ENCODE measurements at places on chromosomes 7 and 10.

GRCh38 chr10:74765465-74765975, 60.9 kb upstream of the KAT6B start:
- no peak for DNase-seq

DNA sequence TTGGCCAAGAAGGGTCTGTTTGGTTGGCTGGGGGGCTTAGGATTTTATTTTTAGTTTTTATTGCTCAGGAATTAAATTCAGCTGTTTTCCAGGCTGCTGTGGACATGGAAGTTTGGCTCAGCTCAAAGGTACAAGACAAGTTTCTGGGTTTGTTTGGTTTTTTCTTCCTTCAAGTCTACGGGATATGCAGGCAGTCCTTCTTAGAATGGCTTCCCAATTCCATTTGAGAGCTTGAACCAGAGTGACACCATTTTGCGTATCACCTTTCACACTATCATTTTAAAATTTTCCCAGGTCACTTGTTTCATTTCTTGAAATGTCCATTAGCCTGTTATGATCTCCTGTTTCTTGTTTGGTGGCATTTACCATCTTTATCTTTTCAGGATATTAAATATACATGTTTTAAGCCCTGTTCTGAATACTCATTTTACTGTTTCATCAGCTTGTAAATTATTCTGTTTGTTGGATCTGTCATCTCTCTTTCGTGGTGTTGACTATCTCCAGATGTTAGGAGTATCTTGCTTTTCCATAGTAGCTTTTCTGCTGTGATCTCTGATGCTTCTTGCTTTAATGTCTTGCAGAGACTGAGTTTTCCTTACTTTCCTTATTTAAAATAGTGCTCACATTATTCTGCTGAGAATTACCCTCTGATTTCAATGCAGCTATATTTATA, 9.4 kb upstream of the TMEM168 start:
- DNase-seq = no peak

GRCh38 chr7:30048582-30048981, 20.4 kb downstream of the PLEKHA8 start:
- no peak for DNase-seq

DNA sequence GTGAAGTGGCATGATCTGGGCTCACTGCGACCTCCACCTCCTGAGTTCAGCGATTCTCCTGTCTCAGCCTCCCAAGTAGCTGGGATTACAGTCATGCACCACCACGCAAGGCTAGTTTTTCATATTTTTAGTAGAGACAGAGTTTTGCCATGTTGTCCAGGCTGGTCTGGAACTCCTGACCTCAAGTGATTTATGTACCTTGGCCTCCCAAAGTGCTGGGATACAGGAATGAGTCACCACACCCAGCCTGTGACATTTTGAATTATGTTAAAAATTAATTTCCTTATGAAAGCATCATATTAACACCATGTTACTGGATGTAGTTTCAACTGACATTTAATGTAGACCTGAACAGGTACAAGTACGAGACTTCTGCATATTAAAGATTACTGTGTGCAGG, 24.3 kb downstream of the ABCB4 start:
- no peak for DNase-seq

DNA sequence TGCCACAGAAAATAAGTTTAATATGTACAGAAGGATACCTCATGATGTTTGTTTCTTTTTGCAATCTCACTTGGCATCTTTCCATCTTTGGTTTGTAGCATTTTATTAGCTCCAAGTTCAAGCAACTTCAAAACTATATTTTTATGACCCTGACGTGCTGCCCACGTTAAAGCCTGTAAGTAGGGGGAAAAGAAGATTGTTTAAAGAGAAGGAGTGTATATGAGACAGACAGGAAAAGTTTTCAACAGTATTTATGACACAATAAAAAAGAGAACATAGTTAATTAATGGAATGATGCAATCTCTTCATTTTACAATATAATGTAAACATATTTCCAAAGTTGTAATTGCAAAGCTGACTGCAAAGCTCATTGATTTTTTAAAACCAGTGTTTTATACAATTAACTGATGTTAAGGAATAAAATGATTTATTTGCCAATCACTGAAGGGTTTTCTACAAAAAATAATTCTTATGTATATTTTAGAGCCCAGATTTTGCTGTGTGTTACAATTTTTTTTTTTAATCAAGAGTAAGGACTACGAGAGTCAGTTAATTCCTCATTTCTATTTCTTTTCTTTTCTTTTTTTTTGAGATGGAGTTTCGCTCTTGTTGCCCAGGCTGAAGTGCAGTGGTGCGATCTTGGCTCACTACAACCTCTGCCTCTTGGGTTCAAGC, 42.5 kb downstream of the ASZ1 start:
- DNase-seq = no peak

- no peak for DNase-seq
Observed at GRCh38 chr10:101452593-101452992, 98.6 kb downstream of the BTRC start.

DNA sequence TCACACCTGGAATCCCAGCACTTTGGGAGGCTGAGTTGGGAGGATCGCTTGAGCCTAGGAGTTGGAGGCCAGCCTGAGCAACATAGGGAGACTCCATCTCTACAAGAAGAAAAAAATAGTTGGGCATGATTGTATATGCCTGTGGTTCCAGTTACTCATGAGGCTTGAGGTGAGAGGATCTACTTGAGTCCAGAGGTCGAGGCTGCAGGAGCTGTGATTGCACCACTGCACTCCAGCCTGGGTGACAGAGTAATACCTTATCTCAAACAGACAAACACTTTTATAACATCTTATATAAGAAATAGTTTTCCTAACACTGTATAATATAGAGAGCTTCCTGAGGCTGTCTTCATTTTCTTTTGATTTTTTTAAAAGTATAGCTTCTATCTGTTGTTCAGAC, 448.4 kb upstream of the COBL start:
- no peak for DNase-seq
